ENCODE measurements at places on chromosomes 2 and 18.
A peak's percentile ranks its signal among the peaks of the same experiment; 100 is the strongest.

DNA sequence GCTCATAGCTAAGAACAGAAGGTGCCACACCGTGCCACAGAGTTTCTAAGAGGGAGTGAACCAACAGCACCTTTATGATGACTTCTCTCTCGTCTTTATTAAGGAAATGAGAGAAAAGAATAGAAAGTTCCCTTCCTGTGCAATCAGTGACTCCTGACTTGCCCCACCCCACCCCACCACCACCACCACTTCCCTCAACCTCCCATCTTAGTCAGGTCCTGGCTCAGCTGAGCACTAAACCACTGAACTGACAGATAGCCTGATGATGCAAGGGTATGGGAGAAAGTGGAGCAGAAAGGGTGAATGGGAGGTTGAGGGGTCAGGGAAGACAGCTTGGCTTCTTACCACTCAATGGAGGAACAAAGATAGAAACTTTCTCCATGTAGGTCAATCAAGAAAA is 75.2 kb upstream of the RMDN2 start:
- no peaks in the 10 kb centered on the region for H3K36me3 ChIP-seq
- no peak overlapping the region for H3K4me3 ChIP-seq
- H3K27ac ChIP-seq, result no peak overlapping the region
- H3K27me3 ChIP-seq, result no peaks in the 10 kb centered on the region
- no peak for DNase-seq

DNA sequence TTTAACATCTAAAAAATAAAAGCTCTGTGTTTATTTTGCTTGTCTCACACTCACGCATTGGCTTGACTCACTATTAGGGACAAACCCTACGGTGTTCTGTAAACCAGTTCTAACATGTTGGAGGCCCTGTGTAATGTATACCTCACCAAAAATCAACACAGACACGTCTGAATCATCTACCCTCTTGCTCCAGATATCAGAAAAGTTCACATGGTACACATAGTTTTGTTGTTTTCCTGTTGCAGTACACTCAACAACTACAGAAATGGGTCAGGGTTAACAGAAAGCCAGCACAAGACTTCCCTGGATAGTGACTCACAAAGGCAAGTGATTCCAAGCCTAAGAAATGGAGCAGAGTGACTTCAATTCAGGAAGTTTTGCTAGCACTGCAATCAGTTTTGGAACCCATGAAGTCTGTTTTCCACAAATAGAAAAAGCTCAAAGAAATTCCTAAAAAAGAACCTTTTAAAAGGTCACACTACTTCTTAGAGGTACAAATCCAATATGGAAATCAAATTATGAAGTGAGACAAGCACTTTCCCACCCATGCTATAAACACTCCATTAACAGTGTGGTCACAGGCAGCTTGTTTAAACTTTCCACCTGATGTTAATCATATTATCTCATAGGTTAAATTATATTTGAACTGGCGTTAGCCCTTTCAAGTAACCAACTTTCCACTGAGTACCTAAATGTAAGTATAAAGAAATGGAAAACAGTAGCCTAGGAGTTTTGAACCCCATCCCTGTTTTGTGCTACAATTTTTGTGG is 87.4 kb downstream of the GAREM1 start:
- H3K4me3 ChIP-seq, result no peak overlapping the region
- no peaks in the 10 kb centered on the region for H3K27me3 ChIP-seq
- H3K4me1 ChIP-seq, result peaks cover 19% of the 10 kb centered on the region
- no peak for DNase-seq
- no peaks in the 10 kb centered on the region for H3K36me3 ChIP-seq

GRCh38 chr2:100208141-100208770 is 65.9 kb upstream of the AFF3 start:
- H3K27ac ChIP-seq, result no peak overlapping the region
- H3K4me3 ChIP-seq, result no peak overlapping the region
- no peaks in the 10 kb centered on the region for H3K36me3 ChIP-seq

GRCh38 chr2:218645126-218645525 is 14.3 kb downstream of the ZNF142 start:
- no peak overlapping the region for H3K4me3 ChIP-seq
- DNase-seq, result no peak
- no peaks in the 10 kb centered on the region for H3K27me3 ChIP-seq
- no peak overlapping the region for H3K27ac ChIP-seq
- H3K36me3 ChIP-seq, result peaks cover 56% of the 10 kb centered on the region

DNA sequence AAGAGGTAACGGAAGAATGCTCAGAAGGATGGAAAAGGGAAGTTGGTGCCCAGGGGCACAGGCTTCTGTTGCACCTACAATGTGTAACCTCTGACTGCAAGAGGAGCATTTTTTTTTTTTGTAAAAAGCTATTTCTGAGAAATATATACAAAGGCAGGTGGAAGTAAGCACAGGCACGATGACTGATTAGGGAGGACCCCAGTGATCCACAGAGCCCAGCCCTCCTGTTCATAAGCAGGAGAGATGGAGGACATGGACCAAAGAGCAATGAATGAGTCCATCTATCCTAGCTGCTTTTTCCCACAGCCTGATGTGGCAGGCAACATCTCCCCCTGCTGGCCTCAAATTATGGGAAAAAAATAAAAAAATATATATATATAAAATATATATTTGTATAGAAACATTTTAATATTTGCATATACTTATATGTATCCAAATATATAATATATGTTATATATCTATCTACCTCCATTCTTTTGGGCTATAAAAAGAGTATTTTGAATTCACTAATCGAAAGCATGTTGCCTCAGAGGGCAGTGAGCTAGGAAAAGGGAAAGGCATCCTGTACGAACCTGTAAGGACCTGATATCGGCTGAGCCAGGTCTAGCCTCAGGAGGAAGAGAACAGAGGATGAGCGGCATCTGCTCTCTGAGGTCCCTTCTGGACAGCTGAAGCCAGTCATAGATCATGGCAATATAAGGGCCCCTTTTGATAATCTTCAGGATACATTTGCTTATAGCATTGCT is 166.0 kb upstream of the STK17B start:
- H3K27ac ChIP-seq, result no peak overlapping the region
- no peak overlapping the region for H3K4me3 ChIP-seq
- peak; percentile 11 for DNase-seq
- H3K27me3 ChIP-seq, result no peaks in the 10 kb centered on the region
- no peaks in the 10 kb centered on the region for H3K4me1 ChIP-seq
- peaks cover 4% of the 10 kb centered on the region for H3K36me3 ChIP-seq

DNA sequence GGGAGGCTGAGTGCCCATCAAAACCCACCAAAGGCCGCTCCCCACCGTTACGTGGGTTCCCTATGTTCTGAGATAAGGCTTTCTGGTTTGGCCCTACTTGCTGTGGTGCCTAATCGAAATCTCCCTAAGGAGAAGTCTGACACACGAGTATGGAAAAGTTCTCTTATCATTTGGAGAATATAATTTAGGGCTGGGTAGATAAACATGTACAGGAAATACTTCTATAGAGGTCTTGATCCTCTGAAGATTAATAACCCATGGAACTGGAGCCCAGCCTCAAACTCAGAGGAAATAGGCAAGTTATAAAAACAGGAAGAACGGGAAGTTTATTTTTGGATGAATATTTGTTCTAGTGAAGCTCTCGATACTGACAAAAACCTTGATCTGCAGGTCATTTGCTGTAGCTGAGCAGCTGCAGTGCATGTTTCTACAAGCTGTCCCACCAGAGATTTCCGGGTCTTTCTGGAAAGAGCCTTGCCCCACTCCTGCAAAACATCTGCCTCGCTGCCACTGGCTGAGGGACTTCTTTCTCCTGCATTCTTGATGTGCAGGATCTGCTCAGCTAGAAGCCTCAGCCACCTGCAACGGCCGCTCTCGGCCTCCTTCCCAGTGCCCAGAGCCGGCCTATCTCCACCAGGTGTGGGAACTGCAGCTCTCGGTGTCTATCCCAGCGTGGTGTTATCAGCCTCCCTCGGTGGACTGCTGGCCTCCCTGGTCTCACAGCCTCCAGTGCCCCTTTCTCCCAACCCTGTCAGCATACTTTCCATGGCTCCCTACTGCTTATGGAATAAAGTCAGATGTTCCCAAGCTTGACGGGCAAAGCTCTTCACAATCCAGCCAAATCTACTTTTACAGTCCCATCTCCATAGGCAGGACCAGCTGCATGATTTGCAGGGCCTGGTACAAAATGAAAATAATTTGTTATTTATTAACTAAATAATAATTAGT is 48.6 kb downstream of the SPRED2 start:
- no peaks in the 10 kb centered on the region for H3K27me3 ChIP-seq
- H3K4me1 ChIP-seq, result peaks cover 70% of the 10 kb centered on the region
- H3K36me3 ChIP-seq, result peaks cover 18% of the 10 kb centered on the region
- no peak overlapping the region for H3K27ac ChIP-seq
- H3K4me3 ChIP-seq, result no peak overlapping the region

DNA sequence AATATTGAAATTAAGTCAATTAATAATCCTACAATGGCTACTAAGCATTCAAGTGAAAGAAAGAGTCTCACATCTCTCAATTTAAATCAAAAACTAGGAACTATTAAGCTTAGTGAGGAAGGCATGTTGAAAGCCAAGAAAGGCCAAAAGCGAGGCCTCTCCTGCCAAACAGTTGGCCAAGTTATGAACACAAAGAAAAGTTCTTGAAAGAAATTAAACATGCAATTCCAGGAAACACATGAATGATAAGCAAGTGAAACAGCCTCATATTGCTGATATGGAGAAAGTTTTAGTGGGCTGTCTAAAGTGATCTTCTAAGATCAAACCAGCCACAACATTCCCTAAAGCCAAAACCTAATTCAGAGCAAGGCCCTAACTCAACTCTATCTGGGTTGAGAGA is 11.8 kb downstream of the RDH14 start:
- H3K4me1 ChIP-seq, result peaks cover 25% of the 10 kb centered on the region
- H3K4me3 ChIP-seq, result no peak overlapping the region
- H3K36me3 ChIP-seq, result peaks cover 50% of the 10 kb centered on the region
- DNase-seq, result no peak
- no peak overlapping the region for H3K27ac ChIP-seq

GRCh38 chr2:36409935-36410334 is 54.4 kb downstream of the CRIM1 start:
- no peaks in the 10 kb centered on the region for H3K27me3 ChIP-seq
- peaks cover 5% of the 10 kb centered on the region for H3K36me3 ChIP-seq
- no peak overlapping the region for H3K27ac ChIP-seq
- peaks cover 23% of the 10 kb centered on the region for H3K4me1 ChIP-seq
- DNase-seq, result no peak

DNA sequence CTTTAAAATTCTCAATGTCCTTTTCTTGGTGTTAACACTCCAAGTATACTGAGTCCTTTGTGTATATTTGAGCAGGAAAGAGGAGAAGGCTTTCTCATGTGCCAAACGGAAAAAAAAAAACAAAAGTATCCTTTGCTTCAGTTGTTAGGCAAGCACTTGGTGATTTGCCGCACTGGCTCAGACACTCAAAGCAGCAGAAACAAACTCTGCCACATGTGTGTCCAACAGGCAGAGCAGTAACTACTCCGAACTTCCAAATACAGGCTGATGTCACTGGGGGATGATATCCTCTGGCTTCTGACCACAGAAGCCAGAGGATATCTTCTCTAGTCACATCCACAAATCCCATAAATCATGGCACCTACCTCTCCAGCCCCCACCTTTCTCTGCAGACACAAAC is 108.0 kb upstream of the SALL3 start:
- no peak overlapping the region for H3K4me3 ChIP-seq
- DNase-seq, result no peak
- H3K4me1 ChIP-seq, result peaks cover 44% of the 10 kb centered on the region

DNA sequence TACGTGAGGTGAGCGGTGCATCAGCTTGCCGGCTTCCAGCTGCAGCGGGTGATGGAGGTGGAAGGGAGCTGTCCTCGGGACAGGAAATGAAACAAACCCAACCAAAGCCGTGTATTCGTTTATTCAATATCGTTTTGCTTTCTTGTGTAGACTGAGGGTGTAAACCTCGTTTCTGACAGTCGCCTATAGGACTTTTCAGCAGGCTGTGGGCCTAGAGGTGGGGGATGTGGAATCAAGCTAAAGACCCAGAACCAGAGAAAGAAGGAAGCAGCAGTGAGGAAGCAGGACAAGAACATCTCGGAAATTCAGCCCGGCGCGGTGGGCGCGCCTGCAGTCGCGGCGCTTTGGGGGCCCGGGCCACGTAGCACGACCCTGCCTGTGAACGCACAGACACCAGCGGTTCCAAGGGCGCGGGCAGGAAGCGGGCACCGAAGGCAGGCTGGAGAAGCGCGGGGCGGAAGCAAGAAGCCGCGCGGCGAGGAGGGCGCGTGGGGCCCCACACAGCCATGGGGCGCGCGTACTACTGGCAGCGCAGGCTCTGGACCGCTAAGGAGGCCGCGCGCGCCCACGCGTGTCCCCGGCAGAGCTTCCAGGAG is 755 bp upstream of the ATP9B start:
- peak; percentile 8 for DNase-seq
- peaks cover 34% of the 10 kb centered on the region for H3K36me3 ChIP-seq
- H3K27ac ChIP-seq, result peak overlapping the region; percentile 92
- peaks cover 20% of the 10 kb centered on the region for H3K27me3 ChIP-seq
- peaks cover 13% of the 10 kb centered on the region for H3K4me1 ChIP-seq

DNA sequence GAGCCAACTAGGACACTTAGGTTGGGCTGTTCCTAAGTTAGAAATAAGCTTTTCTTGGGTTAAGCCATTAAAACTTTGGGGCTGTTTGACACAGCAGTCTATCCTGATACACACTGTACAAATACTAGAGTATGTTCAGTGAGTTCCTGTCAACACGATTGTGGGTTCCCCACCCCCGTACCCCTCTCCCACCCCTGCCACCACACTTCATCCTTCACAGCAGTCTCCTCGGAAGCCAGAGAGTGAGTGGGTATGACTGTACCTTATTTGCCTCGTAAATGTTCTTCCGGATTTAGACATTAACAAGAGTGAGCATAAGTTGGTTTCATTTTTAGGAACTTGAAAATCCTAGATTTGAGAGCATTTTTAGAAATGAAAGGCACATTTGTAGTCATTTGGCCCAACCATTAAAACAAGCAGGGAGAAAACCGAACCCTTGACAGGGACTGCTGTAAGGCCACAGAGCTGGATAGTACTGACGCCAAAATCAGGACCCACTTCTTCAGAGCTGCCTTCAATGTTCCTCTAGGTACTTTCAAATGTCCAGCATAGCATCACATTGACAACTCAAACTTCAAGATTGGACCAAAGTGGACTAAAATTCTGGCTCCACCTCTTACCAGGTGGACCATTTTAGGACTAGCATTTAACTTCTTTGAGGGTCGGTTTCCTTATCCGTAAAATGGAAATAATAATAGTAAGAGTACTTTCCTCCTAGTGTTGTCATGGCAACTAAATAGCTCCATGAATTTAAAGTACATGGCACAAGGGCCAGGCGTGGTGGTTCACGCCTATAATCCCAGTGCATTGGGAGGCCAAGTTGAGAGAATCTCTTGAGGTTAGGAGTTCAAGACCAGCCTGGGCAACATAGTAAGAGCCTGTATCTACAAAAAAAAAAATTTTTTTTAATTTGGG is 166.3 kb upstream of the SERTAD2 start:
- H3K36me3 ChIP-seq, result no peaks in the 10 kb centered on the region
- H3K4me1 ChIP-seq, result no peaks in the 10 kb centered on the region
- DNase-seq, result no peak

GRCh38 chr2:177916342-177916741 is 156.2 kb downstream of the PDE11A start:
- H3K4me3 ChIP-seq, result no peak overlapping the region
- no peak overlapping the region for H3K27ac ChIP-seq
- H3K4me1 ChIP-seq, result peaks cover 11% of the 10 kb centered on the region
- H3K27me3 ChIP-seq, result no peaks in the 10 kb centered on the region
- no peak for DNase-seq

GRCh38 chr2:197604117-197604860 is 71.1 kb downstream of the RFTN2 start:
- H3K27me3 ChIP-seq, result no peaks in the 10 kb centered on the region
- H3K4me1 ChIP-seq, result peaks cover 3% of the 10 kb centered on the region
- peaks cover 72% of the 10 kb centered on the region for H3K36me3 ChIP-seq
- no peak overlapping the region for H3K4me3 ChIP-seq
- no peak for DNase-seq
- no peak overlapping the region for H3K27ac ChIP-seq

- H3K4me1 ChIP-seq, result peaks cover 33% of the 10 kb centered on the region
- DNase-seq, result peak; percentile 30
- H3K4me3 ChIP-seq, result peak overlapping the region; percentile 11
Observed at GRCh38 chr18:58611395-58612131, 17.3 kb downstream of the ALPK2 start.
